ENCODE measurements at places on chromosomes 11 and 22.

GRCh38 chr11:34212566-34212965, 107.1 kb downstream of the NAT10 start:
- no peak for DNase-seq

DNA sequence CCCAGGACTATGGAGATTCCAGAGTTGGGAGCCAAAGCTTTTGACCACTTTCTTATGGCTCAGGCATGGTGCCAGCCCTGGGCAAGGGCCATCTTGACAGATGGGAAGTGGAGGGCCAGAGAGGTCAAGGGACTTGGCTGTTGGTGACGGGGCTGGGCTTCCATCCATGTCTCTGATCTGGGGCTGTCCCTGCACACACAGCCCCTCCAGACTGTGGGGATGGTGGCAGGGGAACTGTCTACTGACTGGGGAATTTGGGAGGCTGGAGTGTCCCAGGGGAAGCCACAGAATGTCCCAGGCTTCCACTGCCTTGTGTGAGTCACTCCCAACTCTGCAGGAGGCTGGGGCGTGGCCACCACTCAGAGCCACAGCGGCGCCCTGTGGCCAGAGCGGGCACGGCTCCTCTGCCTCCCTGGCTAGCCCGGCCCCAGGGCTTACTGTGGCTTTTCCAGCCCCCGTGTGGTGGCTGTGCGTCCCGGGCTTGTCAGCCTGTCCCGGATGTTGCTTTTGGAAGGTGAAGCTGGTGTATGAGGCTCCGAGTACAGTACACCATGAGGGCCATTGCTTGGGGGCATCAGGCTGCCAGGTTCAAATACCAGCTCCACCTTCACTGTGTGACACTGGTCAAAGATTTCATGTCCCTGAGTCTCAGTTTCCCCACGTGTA, 19.6 kb downstream of the C22orf23 start:
- DNase-seq = peak; percentile 88

GRCh38 chr11:86101941-86102407, 33.1 kb upstream of the PICALM start:
- no peak for DNase-seq

- no peak for DNase-seq
Observed at GRCh38 chr11:111631024-111631665, 28.9 kb downstream of the SIK2 start.

GRCh38 chr11:84437071-84437980, 1151.2 kb upstream of the CCDC90B start:
- DNase-seq = no peak

DNA sequence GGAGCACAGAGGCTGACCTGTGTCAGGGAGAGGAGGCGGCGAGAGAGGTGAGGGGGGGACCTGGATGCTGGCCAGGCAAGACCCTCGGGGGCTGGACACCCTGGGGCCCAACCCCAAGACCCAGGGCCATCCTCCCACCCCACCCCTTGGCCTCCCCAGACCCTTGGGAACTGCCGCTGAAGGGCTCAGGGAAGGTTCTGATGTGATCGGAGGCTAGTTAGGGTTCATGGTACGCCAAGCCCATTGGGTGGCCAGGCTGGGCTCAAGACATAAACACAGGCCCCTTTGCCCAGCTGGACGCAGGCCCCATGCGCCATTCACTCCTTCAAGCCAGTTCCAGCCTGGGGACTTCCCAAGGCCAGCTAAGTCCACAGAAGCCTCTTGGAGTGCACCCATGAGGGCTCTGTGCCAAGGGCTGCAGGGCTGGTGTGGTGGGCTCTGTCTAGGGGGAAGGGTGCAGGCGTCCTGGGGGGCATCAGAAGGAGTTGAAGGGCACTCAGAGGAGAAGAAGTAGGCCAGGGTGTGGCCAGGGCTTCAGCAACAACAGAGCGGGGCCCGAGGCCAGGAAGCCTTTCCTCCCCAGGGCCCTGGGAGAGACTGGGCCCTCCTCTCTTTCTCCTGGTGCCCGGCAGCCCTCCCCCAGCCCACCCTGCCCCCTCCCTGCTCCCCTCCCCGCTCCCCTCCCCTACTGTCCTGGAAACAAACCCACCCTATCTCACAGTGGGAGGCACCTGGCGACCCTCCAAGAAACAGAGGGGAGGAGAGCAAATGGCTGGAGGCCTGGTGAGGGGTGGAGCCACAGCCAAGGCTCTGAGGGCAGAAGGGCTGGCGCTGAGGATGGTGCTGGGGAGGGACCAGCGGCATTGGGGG, 12.9 kb downstream of the TSPAN32 start:
- DNase-seq = no peak

GRCh38 chr11:35040221-35040942, 98.6 kb upstream of the CD44 start:
- no peak for DNase-seq

DNA sequence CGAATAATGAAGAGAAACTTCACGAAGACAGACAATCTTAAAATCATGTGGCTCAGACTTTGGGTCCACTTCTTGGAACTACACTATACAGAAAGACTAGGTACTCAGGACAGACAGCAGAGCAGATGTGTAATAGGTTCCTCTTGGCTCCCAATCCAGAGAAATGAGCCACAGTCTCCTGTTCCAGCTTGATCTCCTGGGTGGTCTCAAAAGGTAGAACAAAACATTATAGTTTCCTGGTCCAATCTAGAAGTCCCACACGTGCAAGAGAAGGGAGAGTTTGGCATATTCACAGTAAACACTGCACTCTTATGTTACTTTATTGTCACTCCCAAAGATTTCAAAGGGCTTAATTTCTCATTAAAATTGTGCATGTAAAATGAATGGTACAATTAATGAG, 134.5 kb upstream of the FIBIN start:
- DNase-seq = no peak

DNA sequence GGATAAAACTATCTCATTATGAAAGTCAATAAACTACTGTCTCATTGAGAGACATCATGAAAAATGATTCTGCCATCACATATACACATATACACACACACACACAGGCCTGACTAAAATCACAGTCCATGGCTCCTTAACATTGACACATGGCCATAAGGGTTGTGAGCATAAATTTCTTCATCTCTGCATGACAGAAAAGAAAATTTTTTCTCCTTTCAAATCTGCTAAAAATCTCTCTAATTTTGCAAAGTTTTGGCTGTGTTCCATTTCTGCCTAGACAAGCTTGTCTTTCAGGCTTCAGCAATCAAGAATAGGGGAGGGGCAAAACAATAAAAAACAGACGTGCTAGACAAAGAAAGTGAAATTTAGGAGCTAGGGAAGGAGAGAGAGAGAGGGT, 324.5 kb downstream of the LRRC4C start:
- no peak for DNase-seq

DNA sequence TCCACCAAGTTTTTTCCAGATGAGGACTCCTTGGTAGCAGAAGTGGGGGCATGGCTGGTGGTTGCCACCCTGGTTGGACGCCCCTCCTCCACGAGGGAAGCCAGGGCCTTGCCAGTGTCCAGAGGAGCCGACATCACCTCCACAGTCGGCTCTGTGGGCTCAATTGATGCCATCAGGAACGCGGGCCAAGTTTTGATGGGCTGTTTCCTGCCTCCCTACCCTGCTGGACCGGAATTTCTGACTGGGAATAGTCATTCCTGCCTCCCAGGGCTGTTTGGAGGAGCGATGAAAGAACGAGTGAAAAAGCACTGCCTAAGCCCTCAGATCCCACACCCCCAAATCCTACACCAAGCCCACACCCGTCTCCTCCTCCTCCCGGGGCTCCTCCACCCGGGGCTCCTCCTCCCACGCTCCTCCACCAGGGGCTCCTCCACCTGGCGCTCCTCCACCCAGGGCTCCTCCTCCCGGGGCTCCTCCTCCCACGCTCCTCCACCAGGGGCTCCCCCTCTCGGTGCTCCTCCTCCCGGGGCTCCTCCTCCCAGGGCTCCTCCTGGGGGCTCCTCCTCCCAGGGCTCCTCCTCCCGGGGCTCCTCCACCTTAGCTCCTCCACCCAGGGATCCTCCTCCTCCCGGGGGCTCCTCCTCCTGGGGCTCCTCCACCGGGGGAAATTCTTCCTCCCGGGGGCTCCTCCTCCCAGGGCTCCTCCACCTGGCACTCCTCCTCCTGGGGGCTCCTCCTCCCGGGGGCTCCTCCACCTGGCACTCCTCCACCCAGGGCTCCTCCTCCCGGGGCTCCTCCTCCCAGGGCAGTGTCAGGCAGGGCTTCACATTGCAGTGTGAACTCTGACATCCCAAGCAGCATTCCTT, 10.0 kb upstream of the PRR5 start:
- DNase-seq = no peak

GRCh38 chr11:131951121-131951520, 580.7 kb downstream of the NTM start:
- DNase-seq = no peak

All from inflammatory macrophage (primary cell).